ENCODE measurements at places on chromosomes 4 and X.

GRCh38 chr4:150078579-150079080 lies 385 bp downstream of the DCLK2 start:
- no peak for DNase-seq

GRCh38 chr4:180528003-180528402 lies 1715.2 kb upstream of the TENM3 start:
- DNase-seq = no peak

GRCh38 chr4:70405765-70406164 lies 8.0 kb downstream of the OPRPN start:
- no peak for DNase-seq

- peak; percentile 12 for DNase-seq
These were observed 23.2 kb upstream of the SMIM20 start for GRCh38 chr4:25890571-25891485.

DNA sequence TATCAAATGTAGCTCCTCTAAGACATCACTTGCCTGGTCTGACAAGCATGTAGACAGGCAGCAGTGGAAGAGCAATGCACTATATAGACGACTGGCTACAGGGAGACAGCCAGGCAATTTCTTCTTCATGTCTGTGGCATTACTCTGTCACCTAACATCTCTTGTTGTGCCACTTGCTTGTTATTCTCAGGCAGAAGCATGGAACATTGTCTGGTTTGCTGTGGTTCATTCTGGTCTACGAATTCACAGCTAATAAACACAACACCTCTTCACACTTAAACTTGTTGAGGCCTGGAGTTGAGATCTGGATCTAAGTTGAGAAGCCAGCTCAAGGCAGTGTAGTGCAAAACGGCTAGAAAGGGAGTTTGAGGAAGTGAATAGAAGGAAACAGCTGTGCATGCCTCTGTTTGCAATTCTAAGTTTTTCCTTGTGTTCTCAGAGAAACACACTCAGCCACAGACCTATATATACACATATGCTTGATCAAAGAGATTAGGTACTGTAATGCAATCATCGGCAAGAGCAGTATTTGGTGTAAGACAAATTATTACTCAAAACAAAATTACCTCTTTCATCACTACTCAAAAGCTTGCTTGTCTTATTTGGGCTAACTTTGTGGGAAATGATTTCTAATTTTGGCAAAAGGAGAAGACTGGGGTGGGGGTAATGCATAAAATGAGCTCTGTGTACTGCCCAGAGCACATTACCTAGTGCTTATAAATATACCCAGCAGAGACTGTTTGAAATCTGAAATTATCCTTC lies 243.8 kb downstream of the PPP3CA start:
- no peak for DNase-seq

- DNase-seq = no peak
These were observed 1.6 kb upstream of the HADH start for GRCh38 chr4:107987916-107988762.

DNA sequence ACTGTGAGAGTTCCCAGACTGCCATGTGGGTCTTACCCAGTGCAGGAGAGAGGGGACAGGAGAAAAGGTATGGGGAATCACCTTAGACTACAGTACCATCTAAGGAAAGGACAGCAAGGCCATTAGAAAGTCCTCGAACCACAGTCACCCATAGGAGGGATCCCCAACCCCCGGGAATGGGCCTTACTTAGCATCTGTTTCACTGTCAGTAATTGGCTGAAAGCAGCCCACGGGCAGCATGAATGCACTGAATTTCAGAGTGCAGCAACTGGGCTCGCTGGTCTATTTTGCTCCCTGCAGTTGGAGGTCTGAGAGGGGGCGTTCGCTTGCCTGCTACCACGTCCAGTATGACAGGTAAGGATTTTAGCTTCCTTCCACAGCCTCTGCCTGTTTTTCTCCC lies 50.4 kb upstream of the KLHL8 start:
- no peak for DNase-seq

DNA sequence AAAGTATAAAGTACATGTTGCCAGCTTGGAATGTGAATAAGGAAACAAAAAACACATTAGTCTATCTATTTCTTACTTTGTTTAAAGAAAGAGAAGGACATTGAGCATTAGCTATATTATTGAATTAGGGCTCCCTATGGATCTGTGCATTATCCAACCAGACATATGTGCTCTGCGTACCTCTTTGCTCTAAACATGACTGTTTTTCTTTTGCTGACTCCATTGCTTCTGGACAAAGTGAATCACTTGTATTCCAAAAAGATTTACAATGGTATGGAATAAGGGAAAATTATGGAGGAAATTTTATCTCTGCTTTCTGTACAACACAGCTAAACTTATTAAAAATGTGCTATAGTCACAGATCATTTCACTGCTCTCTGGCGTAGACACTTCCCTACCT lies 727.8 kb upstream of the LCORL start:
- no peak for DNase-seq

GRCh38 chr4:180372691-180373090 lies 1870.5 kb upstream of the TENM3 start:
- DNase-seq = no peak

DNA sequence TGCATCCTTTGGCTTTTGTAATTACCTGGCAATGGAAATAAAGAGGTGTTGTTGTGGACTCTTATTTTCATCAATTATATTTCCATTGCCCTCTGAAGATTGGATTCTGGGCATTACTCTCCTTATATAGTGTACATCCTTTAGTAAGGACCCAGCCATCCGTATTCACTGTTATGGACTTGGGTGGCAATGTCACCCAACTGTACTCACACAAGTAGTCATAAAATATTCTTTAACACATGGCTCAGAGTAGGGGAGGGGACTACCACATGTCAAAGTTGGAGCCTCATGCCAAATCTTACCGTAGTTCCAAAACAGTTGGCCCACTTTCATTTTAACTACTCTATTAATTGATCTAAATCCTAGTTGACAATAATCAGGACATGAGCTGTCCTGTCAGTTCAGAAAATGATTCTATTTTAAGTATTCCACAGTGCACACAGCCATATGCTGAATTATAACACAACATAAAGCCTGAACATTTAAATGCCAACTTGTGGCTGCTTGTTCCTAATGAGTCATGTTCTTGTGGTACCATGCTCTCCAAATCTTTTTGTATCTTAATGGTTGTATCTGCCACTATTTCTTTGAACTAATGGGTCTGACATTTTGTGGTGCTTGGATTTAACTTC lies 4.9 kb downstream of the FRAS1 start:
- DNase-seq = no peak

GRCh38 chr4:1937550-1937949 lies 66.4 kb downstream of the NSD2 start:
- no peak for DNase-seq

GRCh38 chr4:749698-750666 lies 44.4 kb downstream of the PCGF3 start:
- no peak for DNase-seq

DNA sequence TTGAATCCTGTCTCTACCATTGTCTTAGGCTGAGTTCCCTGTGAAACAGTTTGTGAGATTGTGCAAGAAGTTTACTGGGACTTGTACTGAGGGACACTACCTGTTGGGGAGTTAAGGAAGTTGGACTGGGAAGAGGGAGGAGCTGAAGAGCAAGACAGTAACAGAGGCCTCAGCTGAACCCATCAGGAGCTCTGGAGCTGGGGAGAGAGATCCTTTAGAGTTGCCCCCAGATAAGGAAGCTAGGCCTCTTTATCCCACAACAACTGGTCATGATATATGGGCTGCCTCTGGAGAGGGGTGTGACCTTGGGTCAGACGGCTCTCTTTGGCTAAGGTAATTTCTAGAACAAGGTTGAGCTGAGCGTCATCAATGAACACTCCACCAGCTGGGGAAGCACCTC lies 137.8 kb upstream of the SLC4A4 start:
- DNase-seq = no peak

- DNase-seq = no peak
These were observed 240.6 kb downstream of the CBR4 start for GRCh38 chr4:168769416-168769815.

DNA sequence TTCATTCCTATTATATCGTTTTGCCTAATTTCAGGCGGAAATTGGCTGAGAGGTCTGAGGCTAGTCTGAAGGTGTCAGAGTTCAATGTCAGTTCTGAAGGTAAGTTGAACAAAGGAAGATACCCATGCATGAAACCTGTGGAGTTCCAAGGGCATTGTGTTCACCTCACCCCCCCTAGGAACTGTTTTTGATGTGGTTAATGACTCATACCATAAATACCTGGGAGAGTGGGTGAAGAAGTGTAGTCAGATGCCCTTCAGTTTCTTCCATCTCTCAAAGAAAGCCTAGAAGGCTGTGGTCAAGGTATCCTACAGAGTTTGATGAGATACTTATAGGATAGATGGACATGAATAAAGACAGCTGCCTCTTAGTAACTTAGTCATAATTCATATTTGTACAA lies 2.7 kb downstream of the UTP14A start:
- no peak for DNase-seq

- DNase-seq = no peak
These were observed 136.3 kb upstream of the PSAPL1 start for GRCh38 chr4:7571001-7571400.

DNA sequence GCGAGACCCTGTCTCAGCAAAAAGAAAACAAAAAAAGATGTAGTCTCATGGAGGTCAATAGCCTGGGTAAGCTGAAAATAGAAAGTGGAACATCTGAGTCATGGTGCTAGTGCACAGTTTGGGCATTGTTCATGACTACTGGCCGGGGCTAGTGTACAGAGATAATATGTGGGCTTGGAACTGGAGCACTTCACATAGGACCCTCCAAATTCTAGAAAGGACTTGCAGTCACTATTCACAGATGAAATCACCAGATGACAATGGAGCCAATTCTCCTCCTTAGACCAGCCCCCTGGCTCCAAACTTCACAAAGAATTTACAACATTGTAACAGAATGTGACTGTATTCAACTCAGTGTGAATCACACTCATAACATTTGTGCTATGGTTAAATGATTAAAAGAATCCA lies 367.8 kb upstream of the SLC7A11 start:
- no peak for DNase-seq

DNA sequence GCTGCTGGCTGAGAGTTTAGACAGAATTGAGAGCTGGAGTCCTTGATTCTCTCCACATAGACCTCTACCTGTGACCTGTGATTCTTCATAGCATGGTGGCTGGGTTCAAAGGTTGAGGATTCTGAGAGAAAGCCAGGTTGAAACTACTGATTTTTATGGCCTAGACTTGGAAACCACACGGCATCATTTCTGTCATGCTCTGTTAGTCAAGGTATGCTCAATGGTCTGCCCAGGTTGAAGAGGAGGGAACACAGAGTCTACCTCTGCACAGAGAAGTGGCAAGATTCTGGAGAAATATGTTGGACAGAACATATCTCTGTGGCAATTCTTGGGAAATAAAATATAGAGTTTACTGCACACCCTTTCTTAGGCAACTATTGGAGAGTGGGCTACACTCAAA lies 57.2 kb upstream of the CXorf66 start:
- no peak for DNase-seq

DNA sequence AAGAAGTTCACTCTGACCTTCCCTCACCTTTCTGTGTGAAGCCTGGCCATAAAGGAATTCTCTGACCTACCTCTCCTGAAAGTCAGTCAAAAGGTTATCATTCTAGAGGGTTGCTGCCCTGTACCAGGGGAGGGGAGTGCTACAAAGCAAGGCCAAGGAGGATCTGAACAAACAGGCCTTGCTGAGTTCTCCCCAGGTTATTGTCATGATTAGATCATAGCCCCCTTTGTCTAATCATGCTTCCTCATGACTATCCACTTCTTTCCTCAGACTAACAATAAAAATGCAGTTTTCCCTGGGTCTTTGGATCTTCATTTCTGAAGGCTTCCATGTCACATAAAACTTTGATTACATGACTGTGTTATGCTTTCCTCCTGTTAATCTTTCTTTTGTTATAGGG lies 472.0 kb downstream of the IQCM start:
- DNase-seq = no peak

DNA sequence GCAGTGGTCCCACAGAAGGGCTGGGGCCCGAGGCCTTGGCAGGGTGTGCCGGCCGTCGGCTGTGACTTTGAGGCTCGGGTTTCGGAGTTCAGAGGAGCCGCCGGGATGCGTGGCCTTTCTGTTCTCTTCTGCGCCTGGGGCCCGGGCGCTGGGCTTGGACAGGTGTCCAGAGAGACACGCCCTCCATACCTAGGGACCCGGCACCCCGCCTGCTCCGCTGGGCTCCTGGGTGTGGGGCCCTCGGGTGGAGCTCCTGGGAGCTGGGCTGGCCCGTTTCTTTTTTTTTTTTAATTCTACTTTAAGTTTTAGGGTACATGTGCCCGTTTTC lies 11.3 kb downstream of the FGFRL1 start:
- no peak for DNase-seq

GRCh38 chr4:42296196-42296595 lies 101.1 kb upstream of the SHISA3 start:
- no peak for DNase-seq

DNA sequence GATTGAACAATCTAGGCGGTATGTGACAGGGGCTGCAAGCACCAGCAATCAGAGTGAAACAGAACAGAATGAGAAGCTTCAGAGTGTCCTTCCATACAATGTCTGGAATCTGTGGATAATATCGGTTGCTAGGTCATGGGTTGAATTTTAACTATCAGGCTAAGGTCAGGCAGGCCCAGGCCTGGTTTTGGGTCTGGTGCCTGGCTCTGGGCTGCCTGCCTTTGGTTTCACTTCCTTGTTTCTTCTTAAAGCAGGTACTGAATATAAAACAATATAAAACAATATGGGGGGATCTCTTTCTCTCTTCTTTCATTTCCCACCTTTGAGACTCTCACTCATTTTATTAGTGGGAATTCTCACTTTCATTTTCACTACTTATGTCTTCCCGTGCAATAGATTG lies 962.0 kb downstream of the CCSER1 start:
- DNase-seq = no peak

DNA sequence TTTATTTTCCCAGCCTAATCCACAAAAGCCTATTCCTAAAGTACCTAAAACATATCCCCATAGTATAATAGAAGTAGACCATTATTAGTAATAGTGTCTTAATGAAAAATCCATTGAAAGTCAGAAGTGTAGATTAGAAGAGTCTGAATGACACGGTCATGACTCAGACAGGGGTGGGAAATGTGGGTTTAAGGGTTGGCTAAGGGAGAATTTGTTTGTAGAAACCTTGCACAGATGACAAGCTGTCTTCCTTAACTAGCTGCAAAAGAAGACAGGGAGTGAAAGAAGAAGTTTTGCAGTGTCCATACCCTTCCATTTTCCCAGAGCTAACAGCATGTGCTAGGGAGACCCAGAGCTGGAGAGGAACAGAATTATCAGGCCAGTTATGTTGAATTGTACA lies 242.7 kb upstream of the ETNPPL start:
- no peak for DNase-seq

DNA sequence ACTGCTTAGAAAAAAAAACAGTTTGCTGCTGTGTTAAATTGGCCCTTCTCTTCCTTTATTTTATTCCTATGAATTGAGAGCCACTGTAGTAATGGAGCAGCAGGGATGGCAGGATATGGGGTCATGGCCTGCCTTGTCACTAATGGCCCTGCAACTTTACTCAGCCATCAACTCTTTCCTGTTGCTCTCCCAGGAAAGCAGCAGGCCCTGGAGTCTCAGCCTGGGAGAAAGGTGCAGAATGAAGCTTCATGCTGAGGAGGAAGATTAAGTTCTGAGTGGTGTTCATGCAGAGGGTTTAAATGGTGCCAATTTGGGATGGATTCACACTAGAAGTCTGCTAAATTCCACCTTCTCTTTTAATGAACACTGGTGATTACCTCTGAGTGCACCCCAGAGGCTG lies 285.6 kb downstream of the GPAT3 start:
- no peak for DNase-seq

All from DMS79 (cell line).